ENCODE measurements at places on chromosomes 2 and 18.

DNA sequence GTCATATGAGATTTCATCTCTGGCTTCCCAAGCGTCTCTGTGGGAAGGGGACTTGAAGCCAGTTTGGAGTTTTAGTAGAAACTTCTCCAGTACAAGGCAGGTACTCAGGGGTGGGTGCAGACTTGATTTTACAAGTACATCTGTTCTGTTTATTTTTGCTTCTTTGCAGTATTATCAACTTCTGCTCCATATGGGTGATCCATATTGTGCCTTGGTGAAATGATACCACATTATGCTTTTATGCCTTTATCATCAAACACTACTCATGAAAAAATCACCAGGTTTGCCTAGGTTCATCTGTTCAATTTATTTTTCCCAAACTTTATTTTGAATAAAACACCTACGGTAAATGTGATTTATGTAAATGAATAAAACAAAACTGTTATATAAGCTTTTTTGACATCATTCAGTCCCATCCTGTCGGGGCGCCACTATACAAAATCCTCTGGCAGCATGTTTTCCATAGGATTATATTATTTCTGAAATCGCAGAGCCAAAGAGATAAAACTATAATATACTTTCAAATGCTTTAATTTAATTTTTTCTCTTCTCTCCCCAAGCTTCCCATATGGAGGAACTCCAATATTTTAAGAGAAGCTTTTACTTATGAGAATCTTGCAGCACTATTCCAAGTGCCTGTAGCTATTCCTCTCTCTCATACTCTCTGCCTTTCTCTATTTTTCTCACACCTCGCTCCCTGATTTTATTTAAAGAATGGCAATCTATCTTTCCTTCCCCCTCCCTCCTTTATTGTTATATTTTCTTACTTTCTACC, 490.9 kb downstream of the RNF144A start:
- no peak for DNase-seq

- DNase-seq, result no peak
Measured at GRCh38 chr2:13001408-13001807, 284.7 kb downstream of the TRIB2 start.

DNA sequence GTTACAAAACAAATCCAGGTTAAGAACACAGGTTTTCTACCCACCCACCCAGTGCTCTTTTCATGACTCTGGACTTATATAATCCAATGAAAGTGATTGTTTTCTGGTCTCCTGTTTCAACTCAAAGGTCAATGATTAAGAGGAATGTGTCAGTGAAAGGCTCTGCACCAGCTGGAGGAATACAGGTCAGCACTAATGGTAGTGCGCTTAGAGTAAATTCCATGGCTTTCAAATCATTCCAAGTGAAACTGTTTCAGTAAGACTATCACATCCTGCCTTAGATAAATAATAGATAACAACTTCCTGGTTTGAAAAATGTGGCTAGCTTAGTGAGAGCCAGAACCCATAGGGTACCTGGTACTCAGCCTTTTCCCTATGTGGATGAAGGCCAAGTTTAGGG, 47.8 kb downstream of the SLC9A4 start:
- no peak for DNase-seq

DNA sequence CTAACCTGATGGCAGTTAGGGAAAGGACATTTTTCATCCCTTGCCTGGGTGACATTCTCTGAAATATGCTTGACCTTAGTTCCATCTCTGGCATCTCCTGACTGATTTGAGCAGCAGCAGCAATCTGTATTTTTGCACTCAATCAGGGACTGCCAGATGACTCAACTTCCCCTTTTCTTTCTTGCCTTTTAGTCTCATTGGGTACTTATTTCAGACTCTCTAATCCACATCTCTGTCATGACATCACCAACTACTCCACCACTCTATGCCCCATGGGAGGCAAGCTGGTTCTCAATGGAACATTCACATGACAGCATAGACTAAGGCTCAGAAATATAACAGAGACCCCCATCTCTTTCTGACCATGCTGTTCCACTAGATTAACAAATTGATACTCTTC, 254.2 kb downstream of the RIT2 start:
- DNase-seq, result no peak

DNA sequence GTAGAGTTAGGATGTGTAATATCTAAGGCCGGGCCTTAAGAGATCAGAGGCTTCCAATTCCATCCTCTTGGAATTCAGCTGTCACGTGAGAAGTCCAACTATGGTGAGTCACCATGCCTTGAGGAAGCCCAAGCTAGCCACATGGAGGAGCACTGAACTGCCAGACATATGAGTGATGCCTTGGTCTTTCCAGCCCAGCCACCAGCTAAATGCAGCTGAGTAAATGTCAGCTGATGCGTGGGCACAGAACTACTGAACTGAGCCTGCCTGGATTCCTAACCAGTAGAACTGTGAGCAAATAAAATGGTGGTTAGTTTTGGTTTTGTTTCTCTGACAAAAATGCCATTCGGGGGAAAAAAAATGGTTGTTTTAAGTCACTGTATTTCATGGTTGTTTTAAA, 153.7 kb upstream of the SERTAD2 start:
- no peak for DNase-seq
